ENCODE measurements at places on chromosomes 5 and 9.

DNA sequence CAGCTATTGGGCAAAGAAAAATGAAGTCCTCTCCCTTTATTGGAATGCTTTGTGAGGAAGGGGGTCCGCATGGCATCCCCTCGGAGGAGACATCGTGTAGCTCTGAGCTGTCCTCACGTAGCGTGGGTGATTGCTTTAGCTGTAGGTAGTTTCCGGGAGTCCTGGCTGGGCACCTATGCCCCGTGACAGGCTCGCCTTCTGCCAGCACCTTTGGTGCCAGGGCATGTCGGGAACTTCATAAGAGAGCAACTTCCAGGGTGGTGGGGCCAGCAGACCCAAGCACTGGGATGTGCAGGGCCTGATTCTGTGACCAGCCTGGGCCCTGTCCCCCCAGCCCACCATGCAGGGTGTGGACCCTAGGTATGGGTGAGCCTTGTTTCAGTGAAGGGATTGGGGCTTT, 64.0 kb downstream of the WNK2 start:
- DNase-seq: no peak

GRCh38 chr9:137491735-137492432, 32.8 kb upstream of the NSMF start:
- DNase-seq: no peak

GRCh38 chr9:89690334-89690912, 85.6 kb downstream of the GADD45G start:
- no peak for DNase-seq

DNA sequence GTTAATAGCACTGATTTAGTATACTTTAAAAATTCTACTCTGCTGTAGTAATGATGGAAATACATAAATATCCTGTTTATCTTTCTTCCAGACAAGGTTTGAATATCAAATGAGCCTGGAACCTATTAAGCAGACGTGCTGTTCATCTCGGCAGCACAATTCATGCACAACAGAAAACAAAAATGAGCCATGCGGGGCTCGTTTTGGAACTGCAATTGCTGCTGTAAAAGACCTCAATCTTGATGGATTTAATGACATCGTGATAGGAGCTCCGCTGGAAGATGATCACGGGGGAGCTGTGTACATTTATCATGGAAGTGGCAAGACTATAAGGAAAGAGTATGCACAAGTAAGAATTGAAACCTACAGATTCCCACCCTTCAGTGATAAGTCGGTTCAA, 79.1 kb upstream of the ITGA2 start:
- DNase-seq: no peak

GRCh38 chr5:181045316-181045715, 5.2 kb downstream of the BTNL9 start:
- DNase-seq: no peak

GRCh38 chr5:148376198-148376597, 7.6 kb upstream of the FBXO38 start:
- no peak for DNase-seq

DNA sequence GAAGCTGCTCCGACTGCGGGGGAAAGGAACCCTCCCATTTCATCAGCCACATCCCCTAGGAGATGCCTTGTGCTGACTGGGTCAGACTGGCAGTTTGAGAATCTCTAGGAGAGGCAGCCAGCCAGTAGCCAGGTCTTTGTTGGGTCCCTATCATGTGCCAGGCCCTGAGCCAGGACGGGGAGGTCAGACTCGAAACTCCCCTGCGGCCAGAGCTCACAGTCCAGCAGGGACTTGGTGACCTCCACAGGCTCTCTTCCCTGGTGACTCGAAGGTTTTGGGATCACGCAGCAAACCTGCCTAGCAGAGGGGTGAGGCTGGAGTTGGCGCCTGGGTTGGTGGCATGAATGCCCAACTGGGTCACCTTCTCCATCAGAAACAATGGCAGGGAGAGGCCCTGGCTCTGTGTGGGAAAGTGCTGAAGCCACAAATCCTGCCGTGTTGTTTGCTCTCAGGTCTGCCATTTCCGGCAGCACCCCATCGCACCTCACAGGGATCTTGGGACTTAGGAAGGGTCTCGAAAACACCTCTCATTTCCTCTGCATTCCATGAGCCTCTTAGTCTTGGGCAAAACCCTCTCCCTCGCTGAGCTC, 14.4 kb upstream of the ORM1 start:
- DNase-seq: no peak

DNA sequence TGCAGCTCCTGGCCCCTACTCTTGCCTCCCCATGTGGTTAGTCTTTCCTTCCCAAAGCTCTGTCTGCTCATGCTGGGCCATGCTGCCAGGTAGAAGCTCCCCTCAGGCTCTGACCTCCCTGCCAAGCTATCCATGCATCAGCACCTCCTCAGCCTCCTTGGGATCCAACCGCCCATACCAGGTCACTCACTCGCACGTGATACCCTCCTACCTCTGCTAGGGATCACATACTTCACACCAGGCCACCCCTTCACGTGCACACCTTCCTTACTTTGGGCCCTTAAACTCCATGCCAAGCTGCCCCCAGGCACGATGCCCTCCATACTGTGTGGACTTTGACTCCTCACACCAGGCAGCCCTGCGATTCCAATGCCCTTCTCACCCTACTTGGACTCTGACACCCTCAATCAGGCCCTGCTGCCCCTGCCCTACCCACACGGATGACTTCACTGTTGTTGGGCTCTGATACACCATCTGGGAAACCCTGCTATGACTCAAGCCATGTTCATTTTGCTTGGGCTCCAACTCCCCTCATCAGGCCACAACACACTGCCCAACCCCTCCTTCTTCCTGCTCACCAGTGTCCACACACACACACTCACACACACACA, 34.1 kb downstream of the ZNF483 start:
- DNase-seq: no peak

GRCh38 chr5:139454568-139455290, 7.8 kb downstream of the ECSCR start:
- DNase-seq: no peak

- DNase-seq: no peak
Observed at GRCh38 chr5:172561151-172561550, 79.9 kb upstream of the NEURL1B start.

GRCh38 chr5:149448831-149449714, 70.0 kb upstream of the IL17B start:
- DNase-seq: no peak

GRCh38 chr9:119053070-119053469, 316.2 kb downstream of the BRINP1 start:
- no peak for DNase-seq

GRCh38 chr5:99248066-99248465, 319.3 kb upstream of the CHD1 start:
- no peak for DNase-seq

DNA sequence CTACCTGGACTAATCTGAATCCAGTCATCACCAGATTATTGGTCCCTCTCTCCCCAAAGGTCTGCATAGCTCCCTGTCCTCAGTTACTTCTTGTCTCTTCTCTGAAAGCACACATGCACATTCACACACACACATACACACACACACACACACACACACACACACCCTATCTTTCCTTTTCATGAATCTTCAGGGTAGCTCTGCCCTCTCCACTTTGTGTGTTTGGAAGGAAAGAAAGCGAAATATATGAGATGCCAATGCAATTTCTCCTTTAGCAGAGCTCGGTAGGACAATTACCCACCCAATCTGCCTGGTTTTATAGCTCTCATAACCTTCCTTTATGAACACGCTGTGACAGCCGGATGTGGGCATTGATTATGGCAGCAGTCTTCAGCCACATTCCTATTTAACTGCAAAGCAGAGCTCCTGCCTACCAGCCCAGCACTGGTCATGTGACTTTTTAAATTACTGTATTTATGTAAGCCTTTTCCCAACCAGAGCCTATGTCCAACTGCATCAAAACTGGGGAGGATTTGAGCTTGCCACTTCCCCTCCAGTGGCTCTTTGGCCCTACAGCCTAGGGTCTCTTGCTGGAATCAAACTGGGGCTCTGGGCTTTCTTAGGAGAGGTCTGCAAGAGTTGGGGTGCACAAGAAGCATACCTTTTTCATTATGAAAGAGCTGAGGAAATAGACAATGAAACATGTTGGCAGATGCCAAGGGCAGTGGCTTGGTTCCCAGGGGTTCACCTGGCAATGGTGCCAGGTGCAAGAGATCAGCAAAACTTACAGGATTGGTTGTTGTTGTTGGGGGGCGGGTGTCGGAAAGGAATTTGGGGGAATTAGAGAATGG, 20.8 kb upstream of the MATR3 start:
- peak; percentile 84 for DNase-seq

DNA sequence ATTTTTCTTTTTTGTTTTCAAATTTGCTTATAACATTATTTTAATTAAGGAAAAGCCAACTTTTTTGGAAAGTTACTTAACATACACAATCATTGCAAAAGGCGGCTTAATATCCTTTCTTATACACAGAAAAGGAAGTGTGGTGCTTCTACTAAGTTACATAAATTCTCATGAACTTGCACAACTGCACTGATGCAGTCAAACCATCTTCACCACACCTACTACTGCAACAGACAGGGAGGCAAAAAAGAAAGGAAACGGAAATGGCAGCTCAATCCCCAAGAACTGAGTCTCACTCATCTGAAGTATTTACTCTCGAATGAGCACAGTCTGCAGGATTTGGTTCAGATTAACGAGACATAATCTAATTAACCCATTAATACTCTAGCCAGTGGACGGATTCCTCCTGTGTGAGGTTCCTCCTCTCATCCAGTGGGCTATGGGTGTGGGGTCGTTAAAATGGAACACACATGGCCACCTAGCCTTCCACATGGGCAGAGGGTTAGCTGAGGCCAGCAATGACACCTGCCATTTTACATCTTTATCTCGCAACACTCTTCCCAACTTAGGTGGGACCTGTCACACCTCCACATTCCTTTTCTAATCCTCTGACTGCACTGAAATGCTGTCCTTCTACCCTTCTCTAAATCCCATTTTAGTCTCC, 30.0 kb downstream of the GOLM1 start:
- no peak for DNase-seq

GRCh38 chr5:95800553-95800952, 22.0 kb downstream of the GLRX start:
- no peak for DNase-seq

- no peak for DNase-seq
Observed at GRCh38 chr9:81182431-81182830, 506.9 kb downstream of the TLE1 start.

DNA sequence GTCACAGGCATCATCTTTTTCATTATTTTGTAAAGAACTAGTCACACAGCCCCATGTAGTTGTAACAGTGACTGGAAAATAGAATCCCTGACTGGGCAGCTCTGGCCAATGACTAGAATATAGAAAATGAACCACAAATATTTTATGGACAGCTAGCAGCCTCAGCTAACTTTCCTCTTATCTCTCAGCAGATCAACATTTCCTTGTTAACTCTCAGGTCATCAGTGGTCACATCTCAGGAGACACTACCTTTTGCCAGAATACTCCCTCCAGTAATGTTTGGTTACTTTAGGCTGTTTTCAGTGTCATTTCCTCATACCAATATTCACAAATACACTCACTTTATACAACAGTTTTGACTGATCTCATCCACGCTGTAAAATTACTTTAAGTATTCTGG, 43.9 kb downstream of the FAM169A start:
- DNase-seq: no peak

DNA sequence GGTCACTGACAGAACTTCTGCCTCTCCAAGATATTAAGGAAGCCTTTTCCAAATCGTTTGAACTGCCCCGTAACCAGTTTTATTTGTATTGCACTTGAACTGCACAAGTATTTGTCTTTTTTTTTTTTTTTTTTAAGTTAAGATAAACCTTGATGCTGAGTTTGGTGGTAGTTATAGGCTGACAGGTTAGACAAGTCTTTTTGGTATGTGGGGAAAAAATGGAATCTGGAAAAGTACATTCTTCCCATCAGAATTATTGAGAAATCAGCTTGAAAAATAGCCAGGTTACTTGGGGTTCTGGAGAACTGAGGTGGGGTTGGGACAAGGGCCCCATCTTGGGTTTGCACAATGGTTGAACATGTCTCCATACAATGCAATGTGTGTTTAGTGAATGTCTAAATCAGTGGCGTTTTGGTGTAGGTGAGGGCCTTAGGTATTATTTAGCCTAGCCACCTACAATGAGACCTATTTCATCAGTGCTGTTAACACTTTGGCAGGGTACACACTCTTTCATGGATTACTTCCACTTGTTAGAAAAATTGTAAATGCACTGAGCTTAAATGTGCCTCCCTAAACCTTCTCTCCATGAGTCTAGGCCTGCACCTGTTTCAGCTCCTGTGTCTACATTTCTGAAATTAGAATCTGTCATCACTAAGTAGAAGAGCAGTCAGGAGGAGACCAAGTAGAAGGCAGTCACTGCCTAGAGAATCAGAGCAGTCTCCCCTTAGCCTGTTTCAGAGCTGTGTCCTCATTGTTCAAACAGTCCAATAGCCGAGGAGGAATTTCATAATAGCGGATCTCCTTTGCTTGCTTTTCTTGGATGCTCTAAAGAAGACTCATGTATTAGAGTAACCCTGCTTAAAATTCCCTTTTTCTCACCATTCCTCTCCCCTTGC, 140.0 kb upstream of the HMHB1 start:
- DNase-seq: no peak

DNA sequence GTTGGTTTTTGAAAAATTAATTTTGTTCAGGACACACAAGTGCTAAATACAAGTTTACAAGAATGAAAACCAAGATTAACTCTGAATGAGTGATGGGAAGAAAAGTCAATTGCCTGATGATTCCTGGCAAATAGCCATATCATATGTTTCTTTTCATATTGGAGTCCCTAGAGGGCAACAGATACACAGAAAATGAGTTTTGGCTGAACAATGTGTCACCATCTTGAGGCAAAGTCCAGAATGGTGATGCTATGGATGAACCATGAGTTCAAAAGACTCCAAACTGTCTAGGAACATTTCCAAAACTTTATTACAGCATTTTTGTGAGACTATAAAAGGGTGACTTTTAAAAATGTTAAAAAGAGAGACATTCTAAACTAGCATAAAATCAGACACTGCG, 382.9 kb downstream of the TMEM161B start:
- peak; percentile 34 for DNase-seq

GRCh38 chr5:178994580-178995340, at the start of gene GRM6:
Gene GRM6 (minus strand): TSS chr5:178995320. CDS start chr5:178994944, 376 bp downstream.
- no peak for DNase-seq

DNA sequence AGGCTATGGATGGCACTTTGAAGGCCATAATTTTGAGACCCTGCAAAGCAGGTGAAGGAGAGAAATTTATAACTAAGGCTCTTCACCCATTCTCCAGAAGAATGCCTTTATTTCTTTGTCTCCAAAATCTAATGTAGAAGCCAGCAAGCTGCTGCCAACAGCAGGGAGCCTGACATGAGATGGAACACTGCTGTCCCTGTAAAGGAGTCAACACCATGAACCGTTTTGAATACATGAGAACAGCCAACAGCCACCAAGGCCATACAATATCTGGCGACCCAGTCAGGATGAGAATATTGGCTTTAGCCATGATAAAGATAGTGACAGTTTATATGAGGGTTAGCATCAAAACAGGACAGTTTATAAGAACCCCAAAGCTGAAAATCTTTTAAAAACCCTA, 121.2 kb upstream of the LIFR start:
- no peak for DNase-seq

Data from foreskin melanocyte (primary cell).